ENCODE measurements at places on chromosomes 4 and X.

GRCh38 chr4:185165605-185166063, 22.6 kb downstream of the SLC25A4 start:
- no peak for DNase-seq

- no peak for DNase-seq
Observed at GRCh38 chr4:88511236-88511635, 12.3 kb downstream of the PYURF start.

DNA sequence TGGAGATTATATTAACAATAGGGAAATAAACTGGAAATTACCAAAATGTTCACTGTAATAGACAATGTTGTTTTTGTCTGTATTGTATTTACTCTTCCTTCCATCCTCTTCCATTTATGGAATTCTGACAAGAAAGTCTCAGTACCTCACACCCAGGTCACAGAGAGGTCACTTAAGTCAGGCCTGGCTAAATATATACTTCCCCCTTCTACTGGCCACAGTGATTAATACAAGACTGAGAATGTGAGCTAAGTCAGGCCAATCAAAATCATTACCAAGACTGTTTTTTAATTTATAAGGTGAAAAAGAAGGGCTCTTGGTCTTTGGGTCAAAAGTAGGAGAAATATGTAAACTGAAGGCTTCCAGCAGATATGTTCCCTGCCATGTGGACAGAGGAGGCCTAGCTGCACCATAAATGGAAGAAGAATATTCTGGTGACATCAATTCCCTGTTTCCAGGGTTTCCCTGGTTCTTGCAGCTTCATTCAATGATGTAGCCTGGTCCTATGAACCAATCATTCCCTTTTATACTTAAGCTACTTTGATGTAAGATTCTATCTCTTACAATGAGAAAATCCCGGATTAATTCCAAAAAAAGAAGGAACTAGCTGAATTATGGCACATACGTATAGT, 64.3 kb downstream of the LRBA start:
- no peak for DNase-seq

- no peak for DNase-seq
Observed at GRCh38 chrX:23403849-23404248, 69.2 kb downstream of the PTCHD1 start.

DNA sequence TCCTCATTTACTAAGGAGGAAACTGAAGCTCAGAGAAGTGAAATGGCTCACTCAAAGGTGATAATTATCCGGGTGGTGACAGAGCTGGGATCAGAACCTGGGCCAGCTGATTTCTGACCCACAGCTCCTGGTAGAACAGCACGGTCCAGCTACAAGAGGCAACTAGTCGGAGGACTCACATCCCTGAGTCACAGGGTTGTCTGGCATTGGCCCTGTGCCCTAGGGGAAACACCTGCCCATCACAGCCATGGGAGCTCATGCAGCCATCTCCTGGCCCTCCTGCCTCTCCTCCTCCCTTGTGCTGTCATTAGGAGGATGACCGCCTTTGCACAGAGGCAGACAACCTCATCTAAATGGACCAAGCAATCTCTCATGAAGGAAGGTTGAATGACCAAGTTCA, 115.2 kb upstream of the TSPAN5 start:
- no peak for DNase-seq

GRCh38 chrX:50704360-50704759, 109.6 kb downstream of the SHROOM4 start:
- DNase-seq = no peak

DNA sequence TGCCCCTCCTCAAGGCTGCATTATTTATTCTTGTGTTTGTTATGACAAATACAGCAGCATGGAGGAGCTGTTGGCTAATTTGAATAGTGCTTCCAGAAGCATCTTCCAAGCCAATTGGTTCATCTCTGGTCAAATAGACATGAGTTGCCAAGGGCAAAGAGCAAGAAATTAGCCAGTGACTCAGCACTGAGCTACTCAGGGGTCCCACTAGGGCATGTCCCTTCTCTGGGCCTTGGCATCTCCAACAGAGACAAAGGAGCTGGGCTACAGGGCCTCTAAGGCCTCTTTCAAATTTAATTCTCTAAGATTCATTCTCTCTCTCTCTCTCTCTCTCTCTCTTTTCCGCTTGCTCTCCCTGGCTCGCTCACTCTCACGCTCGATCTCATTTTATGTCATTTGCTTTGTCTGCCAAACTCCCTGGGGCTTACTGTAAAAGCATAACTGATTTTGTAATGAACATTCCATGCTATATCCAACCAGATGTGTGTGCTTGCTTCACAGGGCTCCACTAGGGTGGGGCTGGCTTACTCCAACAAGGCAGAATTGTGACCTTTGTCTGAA, 86.7 kb upstream of the MAGEA4 start:
- no peak for DNase-seq

DNA sequence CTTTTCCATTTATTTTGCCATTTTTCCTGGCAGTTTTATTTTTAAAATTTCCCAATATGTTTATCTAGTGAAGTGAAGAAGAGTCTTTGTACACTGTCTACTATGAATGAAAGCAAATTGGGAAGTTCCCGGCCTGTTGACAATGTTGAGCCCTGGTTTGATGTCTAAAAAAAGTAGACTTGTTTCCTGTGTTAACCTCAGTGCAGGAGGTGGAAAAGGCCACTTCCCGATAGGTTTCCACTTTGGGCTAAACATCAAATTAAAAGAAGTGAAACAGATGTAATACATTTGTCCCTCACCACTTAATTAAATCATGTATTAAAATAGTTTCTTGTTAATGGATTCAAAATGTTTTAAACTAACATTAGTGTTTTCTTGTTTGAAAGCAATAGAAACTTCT, 30.0 kb downstream of the BBS12 start:
- DNase-seq = no peak

GRCh38 chr4:17491196-17491595, 20.7 kb downstream of the QDPR start:
- DNase-seq = no peak

DNA sequence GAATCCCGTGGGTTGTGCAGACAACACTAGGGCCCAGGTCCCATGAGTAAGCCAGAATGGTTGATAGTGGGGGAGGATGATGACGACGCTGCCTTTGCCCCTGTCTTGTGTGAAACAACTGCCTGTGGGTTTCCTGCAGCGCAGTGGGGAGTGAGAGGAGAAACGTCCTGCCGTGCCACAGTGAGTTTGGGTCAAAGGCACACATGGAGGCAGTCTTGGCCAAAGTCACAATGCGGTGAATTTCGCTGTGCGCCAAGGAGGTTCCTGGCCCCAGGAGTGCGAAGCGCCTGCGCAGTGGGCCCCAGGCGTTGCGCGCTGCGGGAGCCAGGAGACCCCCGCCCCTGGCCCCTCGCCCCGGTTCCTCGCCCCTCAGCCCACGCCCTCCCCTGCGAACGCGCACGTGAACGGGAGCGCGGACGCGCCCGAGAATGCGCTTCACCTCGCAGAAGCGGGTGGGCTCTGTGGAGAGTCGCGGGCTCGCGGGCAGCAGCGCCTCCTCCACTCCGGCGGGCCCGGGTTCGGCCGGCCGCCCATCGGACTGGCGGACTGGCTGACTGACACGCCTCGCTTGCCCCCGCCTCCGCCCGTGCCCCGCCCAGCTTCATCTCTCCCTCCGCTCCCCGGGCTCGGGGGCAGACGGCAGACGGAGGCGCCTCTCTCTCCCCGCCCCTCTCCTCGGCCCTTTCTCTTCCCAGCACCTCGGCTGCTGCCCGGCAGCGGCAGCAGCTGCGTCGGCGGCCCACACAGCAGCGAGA, at the start of gene NUDT10:
Gene NUDT10 (plus strand): TSS at position 635 of the 755 bp plus-strand sequence. CDS start 144 bp downstream, outside the sequence.
- DNase-seq = no peak

GRCh38 chr4:83285055-83285407, 433 bp upstream of the COQ2 start:
- DNase-seq = no peak

- DNase-seq = no peak
Observed at GRCh38 chr4:3262208-3263052, 13.5 kb downstream of the MSANTD1 start.

GRCh38 chr4:5821665-5822358, 71.1 kb downstream of the CRMP1 start:
- no peak for DNase-seq

GRCh38 chrX:15448010-15448639, 45.0 kb downstream of the PIR start:
- no peak for DNase-seq

DNA sequence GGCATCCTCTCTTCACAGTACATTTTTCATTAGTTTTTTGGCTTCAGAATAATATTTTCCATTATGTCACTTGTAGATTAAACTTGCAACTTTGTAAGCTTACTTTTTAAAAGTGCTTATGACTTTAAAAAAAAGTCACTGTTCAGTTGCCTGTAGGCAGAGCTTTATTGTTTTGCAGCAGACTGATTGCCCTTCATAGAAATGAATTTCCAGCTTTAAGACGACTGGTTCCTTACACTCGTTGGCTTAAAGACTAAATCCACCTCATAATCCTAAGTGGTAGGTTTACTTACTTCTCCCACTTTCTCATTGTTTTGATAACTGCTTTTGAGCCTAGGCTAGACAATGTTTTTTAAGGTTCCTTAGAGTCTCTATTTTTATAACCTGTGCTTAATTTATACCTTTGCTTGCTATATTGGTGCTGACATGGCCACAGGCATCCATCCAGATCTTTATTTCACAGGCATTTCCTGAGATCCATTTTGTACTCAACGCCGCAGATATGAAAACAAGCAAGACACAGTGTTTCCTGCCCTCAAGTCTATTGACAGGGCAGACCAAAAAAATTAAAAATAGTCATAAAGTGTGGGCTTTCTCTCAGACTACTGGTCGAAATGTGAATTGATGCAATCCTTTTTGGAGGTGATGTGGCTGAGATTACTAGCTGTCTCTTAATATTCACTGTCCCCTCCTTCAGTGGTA, 12.6 kb upstream of the IL13RA2 start:
- no peak for DNase-seq

DNA sequence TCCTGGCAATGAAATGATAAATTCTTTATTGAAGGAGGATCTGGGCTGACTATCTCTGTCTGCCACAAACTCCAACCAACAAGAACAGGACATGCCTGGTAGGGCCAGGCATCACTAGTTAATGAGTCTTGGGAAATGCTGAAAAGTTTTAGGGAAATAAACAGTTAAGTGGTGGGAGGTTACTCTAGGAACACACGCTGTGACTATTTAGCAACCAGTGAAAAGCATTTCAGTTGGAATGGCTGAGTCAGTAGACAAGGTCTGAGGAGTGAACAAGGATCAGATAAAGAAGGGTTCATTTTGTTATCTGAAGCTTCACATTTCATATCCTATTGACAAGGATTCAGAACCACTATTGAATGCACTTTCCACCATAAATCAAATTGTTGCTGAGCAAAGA, 394.9 kb upstream of the BOD1L1 start:
- DNase-seq = no peak

- no peak for DNase-seq
Observed at GRCh38 chr4:5755161-5755560, 44.2 kb downstream of the EVC start.

DNA sequence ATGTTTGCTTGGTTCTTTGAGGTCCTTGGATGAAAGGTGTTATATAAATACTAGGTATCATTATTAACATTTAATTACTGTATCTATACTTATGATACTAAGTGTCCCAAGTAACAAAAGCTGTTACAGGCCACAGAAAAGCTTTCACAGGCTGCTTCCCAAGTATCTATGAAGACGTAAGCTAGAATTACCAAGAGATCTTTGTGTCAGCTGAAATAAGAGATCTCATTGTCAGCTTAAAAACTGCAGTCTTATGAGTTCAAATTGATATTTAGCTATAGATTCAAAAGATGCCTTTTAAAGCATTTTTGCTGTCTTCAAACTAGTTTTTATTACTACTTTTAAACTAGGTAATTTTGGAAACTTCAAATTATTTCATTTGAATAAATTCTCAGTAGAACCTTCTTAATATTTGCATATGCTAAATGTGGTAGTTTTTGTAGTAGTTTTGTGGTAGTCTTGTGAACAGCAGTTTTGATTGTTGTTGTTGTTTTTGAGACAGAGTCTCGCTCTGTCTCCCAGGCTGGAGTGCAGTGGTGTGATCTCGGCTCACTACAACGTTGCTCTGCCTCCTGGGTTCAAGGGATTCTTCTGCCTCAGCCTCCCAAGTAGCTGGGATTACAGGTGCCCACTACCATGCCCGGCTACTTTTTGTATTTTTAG, 170.0 kb upstream of the RPL34 start:
- DNase-seq = no peak

- no peak for DNase-seq
Observed at GRCh38 chr4:2662598-2662997, 93.5 kb downstream of the TNIP2 start.

GRCh38 chr4:70980196-70980595, 13.3 kb upstream of the DCK start:
- DNase-seq = no peak

GRCh38 chr4:2906218-2906617, 57.0 kb downstream of the NOP14 start:
- no peak for DNase-seq

- DNase-seq = no peak
Observed at GRCh38 chr4:166734797-166735196, 499.5 kb downstream of the SPOCK3 start.

DNA sequence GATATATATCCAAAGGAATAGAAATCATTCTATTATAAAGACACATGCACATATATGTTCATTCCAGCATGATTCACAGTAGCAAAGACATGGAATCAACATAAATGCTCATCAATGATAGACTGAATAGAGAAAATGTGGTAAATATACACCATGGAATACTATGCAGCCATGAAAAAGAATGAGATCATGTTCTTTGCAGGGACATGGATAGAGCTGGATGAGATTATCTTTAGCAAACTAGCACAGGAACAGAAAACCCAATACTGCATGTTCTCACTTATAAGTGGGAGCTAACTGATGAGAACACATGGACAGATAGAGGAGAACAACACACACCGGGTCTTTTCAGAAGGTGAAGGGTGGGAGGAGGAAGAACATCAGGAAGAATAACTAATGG, 1318.6 kb downstream of the PCDH19 start:
- no peak for DNase-seq

GRCh38 chrX:5242091-5242790, 986.4 kb downstream of the NLGN4X start:
- no peak for DNase-seq
